ENCODE measurements at places on chromosomes 3 and 15.

- DNase-seq: peak; percentile 66
Observed at GRCh38 chr3:13452490-13453335, 27.4 kb upstream of the HDAC11 start.

DNA sequence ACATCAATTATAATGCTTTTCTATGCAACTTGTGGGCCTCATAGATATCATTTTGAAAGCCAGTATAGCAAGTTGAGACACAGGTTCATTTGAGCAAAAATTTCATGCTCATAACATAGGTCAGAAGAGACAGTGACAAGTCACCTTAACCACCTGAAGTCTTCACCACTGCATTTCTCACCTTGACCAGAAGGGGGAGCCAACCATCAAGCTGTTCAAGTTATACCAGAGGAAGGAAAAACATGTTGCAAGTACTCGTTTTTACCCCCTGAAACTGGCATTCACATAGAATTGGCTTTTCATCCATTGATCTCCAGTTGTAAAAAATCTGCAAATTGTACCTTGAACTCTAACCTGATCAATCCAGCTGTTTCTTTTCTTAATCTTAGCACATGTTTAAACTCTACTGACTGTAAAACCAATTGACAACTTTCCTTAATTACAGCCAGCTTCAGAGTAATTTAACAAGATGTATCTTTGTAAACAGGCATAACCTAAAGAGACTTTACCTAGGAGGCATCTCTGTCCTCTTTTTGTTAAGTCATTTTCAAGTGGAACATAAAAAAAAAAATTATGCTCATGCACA lies 1.4 kb downstream of the LMOD3 start:
- peak; percentile 78 for DNase-seq

DNA sequence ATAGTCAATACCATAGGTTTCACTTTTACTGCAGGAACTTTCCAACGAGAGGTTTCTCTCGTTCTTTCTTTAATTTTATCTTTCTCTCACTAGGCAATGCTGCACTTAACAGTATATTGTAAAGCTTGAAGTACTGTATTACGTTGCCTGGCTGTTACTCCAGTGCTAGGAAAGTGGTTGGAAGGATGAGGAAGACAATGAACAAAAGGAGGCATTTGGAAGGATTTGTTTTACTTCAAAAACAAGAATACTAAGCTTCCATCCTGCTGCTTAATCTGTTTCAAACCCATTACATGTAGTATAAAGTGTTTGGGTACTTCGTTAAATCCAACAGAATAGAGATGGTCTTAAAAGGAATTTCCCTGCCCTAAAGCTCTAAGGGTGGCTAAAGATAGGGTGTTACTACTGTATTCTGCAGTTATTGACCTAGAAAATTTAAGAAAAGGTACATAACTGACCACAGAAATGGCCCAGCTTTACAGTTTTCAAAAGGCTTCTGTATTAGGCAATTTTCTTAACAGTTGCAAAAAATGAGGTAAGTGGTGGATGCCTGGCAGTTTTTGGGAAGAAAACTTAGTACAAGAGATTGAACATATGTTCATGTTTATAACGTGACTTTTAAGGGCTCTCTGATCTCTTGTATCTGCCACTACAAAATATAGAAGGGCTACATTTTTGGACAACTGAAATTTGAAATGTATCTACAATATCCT lies 785 bp upstream of the IFT57 start:
- DNase-seq: no peak

DNA sequence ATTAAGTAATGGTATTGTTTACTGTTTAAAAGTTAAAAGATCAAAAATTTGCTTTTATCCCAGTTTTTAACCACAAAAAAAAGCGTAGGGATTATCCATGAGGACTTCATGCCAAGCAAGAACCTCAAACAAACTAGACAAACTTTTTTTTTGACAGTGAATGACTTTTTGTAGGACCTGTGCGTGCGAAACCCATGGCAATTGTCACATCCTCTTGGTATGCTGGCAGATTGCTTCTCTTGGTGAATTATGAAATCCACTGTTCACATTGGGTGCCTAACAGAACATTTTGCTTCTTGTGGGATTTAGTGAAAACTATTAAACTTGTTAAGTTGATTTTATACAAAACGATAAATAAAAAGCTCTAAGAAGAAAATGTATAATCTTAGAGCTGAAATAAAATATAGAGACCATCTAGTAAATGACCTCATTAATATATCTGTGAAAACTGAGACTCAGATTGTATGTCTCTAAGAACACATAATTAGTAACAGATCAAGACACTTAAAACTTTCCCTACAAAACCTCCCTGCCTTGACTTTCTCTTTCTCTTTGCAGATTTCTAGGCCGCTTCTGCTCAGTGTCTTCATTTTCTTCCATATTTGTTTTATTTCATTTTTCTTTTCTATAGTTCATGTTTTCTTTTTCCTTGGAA lies 87.3 kb upstream of the CGNL1 start:
- DNase-seq: no peak

- no peak for DNase-seq
Observed at GRCh38 chr3:187926620-187927019, 181.4 kb upstream of the BCL6 start.

- no peak for DNase-seq
Observed at GRCh38 chr3:30596152-30596551, 10.2 kb upstream of the TGFBR2 start.

GRCh38 chr3:775178-775880 lies 317.5 kb upstream of the CNTN6 start:
- no peak for DNase-seq

- no peak for DNase-seq
Observed at GRCh38 chr3:186638259-186638658, 1.9 kb upstream of the FETUB start.

GRCh38 chr3:71718072-71718471 lies 7.1 kb downstream of the EIF4E3 start:
- DNase-seq: no peak

GRCh38 chr15:38068626-38069391 lies 134.4 kb downstream of the TMCO5A start:
- DNase-seq: no peak

- DNase-seq: no peak
Observed at GRCh38 chr3:124504332-124505059, 225.8 kb upstream of the UMPS start.

GRCh38 chr3:64238971-64239667 lies 13.9 kb upstream of the PRICKLE2 start:
- no peak for DNase-seq

DNA sequence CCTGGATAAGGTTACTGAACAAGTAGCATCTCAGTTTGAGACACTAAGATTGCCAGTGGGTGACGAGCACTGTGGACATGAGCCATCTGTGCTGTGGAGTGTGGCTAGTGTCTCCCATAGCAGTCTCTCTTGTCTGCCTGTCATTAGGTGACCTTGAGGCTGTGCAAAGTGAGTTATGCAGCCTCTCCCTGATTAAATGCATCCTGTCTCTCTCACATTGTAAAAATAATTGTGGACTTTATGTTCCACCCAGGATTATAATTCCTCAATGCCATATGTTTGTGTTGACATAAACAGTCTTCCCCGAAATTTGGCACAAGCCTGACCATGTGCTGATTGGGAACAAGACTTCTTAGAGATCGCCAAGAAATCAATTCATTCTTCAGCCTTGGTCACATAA lies 168.9 kb downstream of the MYRIP start:
- no peak for DNase-seq

GRCh38 chr3:170387950-170388349 lies 30.4 kb downstream of the SKIL start:
- DNase-seq: no peak

DNA sequence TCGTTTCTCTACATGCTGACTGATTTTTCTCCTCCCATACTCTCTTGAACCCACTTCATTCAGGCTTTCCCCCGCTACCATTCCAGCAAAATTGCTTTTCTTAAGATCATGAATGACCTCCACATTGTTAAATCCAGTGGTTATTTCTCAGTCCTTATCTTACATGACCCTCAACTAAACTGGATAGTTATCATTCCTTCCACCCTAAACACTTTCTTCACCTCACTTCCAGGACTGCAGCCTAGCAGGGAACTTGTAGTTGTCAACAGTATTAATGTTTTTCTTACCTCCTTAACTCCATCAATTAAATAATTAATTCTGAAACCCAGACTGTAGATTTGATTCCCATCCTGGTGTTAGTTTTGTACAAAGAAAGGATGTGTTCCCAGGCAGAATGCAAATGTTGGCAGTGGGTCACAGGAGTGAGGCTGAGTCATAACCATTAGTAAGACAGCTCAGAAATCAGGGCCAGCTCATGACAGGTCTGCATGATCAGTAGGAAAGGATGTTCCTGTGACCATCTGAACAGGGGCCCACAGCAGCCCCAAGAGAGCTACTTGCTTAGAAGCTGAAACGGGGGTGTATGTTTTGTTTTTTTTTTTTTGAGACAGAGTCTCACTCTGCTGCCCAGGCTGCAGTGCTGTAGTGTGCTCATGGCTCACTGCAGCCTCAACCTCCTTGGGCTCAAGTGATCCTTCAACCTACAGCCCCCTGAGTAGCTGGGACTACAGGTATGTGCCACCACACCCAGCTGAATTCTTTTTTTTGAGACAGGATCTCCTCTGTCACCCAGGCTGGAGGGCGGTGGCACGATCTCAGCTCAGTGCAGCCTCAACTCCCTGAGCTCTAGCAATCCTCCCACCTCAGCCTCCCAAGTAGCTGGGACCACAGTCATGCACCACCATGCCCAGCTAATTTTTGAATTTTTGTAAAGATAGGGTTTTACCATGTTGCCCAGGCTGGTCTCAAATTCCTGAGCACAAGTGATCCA lies 9.1 kb downstream of the BCL2L10 start:
- DNase-seq: no peak

DNA sequence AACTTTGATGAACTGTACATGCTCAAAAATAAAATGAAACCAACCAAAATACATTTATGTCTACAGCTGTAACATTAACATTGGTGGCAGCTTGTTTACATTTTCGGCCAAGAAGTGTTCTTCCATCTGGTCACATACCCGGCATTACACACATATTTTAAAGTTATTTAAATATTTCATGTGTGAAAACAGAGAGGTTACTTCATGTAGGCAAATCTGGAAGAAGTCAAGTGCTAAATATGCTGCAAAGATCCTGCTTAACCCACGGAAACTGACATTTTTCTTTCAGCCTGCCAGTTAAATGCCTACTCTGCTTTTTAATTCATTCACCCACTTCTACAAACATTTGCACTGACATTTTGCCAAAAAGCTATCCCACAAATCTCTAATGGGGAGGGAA lies 69.7 kb downstream of the MB21D2 start:
- DNase-seq: no peak

GRCh38 chr15:39230205-39230907 lies 350.5 kb upstream of the THBS1 start:
- DNase-seq: no peak

- no peak for DNase-seq
Observed at GRCh38 chr15:25733036-25733855, 129.9 kb downstream of the ATP10A start.

DNA sequence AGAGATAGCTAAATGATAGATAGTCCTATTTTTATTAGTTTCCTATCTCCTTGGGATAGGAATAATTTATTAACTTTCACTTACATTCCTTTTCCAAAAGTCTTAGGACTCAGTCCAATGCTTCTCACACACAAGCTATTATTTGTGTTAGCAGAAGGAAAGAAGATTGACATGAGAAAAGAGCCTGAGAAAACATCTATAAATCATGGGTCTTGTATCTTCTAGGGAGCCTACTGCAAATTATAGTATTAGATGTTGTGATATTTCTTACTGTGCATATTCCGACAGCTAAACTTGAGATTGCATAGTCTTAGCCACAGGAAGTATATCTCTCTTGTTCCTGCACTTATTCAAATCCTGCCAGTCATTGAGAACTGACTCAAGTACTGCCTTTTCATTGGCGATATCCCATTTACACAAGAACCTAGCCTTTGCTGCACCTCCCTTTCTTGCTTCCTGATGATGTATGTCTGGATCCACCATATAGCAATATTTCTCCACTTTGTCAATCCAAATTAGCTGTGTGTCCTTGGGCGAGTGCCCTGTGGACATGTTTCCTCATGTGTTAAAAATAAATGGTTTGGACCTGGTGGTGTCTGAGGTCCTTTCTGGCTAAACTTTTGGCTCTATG lies 245.1 kb upstream of the LMCD1 start:
- no peak for DNase-seq

DNA sequence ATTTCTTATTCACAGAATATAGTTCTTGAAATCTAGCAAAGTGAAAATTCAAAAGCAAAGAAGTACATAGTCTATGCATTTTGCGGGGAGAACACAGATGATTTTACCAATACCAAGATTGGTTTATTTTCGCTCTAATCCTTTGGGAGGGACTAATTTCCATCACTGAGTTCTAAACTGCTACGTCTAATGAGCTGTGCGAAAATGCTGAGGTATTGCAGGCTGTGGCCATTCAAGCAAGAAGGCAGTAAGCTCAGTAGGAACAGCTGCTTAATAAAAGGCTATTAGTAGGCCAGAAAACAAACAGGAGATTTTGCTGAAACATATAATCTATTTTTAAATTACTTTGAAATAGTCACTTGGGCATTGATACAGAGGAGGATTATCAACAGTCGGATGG lies 379.0 kb downstream of the CNTN4 start:
- DNase-seq: no peak

DNA sequence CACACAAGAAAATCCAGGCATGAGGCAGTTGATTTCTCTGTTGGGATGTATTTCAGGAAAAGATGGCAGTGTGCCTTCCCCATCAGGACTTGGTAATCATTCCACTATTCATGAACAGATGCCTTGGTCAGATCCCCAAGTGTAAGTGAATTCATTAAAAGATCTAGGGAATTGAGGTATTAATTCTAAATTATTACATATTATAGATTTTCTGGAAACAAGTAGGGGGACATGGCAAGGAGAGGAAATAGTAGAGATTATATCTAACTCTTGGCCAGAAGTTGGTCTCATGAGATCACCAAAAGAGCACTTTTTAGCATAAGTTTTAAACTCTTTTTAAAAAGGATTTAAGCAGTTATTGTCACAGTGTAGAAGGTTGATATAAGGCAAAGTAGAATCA lies 74.4 kb upstream of the MDFIC2 start:
- no peak for DNase-seq

DNA sequence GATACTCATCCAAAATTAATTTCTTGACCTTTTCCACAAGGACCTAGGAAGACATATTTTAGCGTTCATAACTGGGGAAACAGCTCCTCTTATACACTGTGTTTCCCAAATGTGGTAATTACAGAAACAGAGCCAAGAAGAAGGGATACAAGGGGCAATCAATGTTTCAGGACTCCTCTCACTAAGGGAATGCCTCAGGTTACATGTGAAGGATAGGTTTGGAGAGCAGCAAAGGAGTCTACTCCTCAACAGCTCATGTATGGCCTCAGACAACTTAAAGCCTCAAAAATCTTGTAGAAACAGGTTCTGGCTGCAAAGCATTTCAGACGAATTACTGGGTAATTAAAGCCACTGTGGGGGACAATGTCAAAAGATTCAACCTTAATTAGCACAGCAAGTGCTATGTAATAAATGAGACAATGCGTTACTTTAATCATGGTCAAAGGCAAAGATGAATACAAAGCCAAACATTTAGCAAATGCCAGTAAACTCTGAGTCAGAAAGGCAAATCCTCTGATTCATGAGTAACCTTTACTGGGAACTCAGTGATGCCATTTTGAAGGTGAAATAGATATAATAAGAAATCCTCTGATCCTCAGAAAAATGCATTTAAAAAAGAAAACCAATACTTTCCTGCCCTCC lies 1111.2 kb downstream of the TUSC7 start:
- no peak for DNase-seq

- no peak for DNase-seq
Observed at GRCh38 chr3:124969963-124970722, 35.6 kb upstream of the MUC13 start.
